Activated T-cell treated with anti-CD3 and anti-CD28 coated beads for 24 hours (primary cell): ENCODE measurements at places on chromosomes 5 and 9.

DNA sequence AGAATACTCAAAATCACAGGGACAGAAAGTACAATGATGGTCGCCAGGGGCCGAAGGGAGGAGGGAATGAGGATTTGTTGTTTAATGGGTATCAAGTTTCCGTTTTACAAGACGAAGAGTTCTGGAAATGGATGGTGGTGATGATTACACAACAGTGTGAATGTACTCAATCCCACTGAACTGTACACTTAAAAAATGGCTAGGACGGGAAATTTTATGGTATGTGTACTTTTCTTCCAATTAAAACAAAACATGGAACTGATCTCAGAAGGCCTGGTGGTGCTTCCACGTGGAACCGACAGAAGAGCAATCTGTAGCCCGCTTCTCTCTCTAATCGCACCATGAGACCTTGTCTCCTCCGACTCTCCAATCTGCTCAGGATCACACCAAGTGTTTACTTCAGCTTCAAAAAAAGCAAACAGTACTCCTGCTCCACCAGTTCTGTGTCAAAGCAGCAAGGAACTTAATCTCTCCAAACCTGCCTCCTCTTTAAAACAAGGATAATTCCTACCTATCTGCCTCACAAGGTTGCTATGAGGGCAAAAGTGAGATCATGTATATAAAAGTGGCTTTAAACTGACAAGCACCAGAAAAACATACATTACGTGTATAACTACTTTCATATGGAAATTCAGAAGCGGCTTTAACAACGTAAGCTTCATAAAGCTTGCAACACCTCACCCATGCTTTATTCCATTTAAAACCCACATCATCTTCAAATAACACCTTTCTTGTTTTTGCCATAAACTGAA is 2.1 kb downstream of the ECPAS start:
- no peak for DNase-seq

DNA sequence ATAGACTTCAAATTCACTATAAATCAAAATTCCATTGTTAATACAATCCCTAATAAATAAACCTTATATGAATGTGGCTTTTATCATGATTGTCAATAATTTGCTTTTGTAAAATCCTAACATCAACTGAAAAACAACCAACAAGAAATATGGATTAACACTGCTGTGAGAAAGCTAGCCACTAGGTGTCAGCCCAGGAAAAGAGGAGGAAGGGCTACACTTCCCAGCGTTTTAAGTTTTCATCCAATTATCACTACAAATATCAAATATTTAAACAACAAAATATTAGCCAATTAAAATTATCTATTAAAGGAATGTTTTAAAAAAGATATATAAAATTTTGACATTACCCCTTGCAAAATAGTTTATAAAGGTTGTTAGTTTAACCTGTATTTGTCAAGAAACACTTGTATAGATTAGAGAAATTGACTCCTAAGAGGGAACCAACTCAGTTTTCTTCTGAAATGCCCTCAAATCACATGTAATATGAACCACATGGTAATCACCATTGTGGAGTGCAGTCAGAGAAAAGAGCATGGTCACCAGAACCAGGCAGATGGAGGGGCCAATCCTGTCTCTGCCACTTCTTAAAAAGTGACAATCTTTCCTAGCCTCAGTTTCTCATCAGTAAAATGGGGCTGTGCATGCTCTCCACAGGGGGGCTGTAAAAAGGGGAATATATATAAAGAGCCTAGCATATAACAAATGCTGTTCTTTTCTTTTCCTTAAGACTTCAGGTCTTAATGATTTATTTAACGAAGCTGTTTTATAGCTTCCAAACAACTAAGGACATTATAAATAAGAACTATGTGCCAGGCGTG is 188.2 kb downstream of the CRB2 start:
- DNase-seq = no peak

DNA sequence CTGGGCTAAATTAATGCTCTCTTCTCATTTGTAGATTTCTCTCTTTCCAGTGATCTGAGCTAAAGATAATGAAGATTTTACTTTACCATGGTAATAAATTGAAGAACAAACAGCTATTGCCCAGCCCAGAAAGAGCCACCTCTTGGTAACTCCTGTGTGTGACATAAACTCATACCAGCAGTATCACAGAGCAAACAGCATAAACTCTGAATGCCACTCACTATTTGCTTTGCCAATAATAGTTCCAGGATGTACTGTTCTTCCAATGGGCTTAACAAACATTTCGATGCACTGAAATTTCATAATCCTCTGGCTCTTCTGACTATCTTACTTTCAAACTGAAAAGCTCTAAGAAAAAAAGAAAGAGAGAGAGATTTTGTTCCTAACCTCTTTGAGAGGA is 69.8 kb upstream of the RASEF start:
- DNase-seq = no peak

DNA sequence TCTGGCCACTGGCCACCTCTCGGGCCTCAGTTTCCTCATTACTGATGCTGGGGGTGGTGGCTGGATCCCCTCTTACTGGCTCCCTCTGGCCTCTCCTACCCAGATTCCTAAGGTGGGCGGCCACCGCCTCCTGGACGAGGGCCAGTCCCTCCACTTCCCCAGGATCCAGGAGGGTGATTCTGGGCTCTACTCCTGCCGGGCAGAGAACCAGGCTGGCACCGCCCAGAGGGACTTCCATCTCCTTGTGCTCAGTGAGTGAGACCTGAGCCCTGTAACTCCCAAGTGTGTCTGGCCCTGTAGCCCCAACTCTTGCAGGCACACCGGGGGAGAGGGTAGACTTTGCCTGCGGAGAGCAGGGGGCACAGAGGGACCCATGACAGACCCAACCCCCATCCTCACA is 83.3 kb downstream of the HMCN2 start:
- no peak for DNase-seq

- no peak for DNase-seq
These were observed 18.4 kb downstream of the CXXC5 start for GRCh38 chr5:139666551-139666950.

DNA sequence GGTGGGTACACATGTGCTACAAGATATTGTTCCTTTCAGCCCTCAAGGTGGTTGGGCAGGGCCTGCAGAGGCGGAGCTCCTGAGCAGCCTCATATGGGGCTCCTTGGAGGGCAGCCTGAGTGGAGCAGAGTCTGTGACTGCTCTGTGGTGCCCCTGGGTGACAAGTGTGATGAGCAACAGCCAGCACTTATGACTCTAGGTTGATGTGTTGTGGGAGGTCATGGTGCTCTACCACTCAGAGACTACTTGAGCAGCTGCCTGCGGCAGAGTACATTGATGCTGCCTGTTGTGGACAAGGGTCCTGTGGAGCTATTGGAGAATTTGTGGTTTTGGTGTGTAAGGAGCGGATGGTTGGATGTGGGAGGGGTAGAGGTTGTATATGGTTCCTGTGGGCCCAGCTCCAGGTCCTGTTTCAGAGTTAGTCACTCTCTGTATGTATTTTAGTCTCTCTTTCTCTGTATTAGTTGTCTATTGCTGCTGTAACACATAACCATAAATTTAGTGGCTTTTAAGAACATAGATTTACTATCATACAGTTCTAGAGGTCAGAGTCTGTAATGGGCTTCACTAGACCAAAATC is 141.3 kb downstream of the SREK1 start:
- DNase-seq = no peak

DNA sequence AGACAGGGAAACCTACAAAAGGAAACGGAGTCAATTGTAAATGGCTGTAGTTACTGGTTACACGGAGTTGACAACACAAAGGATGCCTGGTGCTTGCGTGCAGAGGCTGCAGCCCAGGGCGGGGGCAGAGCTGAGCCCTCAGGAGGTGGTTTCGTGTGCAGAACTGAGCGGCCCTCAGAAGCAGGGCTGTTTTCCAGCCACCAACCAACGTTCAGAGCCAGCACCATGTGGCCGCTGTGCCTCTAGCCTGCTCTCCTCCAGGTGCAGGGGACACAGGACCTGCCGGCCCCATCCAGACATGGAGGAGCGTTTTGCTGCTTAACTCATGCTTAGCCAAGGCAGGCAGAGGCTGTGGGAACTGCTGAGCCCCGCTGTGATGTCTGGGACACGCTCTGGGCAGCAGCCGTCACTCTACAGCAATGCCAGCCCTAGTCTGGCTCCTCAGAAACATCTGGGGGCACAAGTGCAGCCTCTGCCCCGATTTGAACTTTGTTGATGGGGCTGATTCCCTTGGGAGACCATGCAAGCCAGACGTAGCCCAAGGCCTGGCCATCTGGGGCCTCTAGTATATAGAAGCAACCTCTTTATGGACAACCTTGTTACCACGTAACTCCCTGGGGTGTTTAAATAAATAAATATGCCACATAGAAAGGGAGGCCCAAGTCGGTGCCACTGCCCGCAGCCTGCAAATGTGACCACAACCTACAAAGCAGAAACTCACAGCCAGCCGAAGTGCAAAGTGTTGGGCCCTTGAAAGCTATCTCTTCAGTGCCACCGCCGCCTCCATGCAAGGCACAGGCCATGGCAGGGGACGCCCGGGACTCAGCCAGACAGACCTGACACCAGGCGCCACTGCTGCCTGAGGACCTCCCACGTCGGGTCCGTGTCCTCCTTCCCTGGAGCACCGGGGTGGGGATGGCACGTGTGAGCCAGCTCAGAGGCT is 42.1 kb downstream of the NKD2 start:
- no peak for DNase-seq

DNA sequence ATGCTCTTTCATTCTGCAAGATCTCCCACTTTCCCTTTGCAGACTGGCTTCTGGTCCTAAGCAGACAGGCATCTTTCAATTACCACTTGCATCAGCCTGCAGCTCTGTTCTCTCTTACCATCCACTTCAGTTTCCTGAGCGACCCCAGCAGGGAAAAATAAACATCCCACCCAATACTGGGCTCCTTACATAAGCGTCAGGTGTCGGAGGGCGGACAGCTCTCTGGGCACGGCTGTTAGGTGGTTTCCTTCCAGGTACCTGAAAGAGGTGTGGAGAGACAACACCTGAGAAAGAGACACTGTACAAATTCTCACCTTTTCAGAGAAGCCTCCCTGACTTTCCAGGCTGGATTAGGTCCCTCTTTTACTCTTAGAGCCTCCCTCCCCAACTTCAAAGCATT is 145.1 kb upstream of the PANK3 start:
- DNase-seq = no peak

DNA sequence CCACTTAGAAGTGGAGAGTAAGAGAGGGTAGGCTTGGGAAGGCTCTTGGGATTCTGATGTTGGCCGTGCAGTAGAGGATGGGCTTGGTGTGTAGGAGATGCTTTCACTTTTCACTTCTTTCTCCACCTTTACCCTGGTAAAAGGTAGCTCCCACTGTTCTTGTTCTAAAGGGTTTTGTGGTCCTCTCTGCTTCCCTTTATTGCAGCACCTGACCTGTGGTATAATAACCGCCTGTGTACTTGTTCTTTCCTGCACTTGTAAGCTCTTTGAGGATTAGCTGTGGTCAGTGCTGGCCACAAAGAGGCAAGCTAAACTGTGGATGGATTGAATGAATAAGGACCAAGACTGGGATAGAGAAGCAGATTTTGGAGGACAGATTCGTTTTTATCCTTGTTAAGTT is 25.2 kb downstream of the KDM4C start:
- DNase-seq = no peak

- no peak for DNase-seq
These were observed 53.2 kb downstream of the NIPAL4 start for GRCh38 chr5:157513182-157513581.

GRCh38 chr5:147690595-147690994 is 91.9 kb downstream of the JAKMIP2 start:
- no peak for DNase-seq

DNA sequence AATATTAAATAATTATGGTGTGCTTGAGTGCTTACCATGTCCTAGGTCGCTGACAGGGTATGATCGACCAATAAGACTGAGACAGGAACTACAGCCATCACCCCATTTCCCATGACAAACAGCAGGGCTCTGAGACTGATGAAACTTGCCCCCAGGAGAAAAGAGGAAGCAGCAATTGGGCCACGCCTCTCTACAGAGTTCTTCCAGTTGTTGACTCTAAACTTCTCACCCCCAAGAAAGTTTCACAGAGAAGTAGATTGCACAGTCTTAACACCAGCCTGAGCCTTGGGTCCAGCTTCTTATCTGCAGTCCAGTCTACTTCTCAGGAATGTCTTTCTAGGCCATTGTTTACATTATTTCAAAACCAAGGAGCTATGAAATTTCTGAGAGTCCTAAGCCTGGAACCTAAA is 182.2 kb upstream of the ANKRD55 start:
- no peak for DNase-seq

DNA sequence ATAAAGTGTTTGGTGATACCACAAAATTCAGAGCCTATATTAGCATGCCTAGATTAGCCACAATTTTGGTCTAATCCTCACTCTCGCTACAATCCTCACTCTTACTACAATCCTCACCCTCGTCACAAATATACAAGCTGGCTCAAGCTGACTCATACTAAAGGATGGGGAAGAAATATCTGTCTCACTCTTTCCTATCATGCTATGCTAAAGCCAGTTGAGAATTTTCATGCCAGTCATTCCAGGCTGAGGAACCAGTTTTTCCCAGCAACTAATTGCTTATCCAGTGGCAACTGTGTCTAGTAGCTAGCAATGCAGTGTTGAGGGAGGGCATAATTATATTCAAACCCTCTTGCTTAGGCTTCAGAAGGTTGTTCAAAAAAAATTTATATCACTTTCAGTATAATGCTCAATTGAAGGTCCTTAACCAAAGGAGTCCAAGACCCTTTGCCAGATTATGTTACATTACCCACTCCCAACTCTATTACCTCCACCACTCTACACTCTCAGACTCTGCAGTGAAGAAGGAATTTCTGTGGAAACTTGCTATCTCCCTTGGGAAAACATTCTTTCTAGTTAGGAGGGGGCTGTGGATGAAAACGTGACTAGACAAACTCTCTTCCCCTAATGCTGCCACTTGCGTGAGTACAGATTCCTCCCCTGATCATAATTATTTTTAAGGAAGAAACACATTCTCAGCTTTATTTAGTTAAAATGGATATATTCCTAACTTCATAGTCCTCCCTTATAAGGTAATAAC is 810.3 kb upstream of the ACO1 start:
- no peak for DNase-seq

DNA sequence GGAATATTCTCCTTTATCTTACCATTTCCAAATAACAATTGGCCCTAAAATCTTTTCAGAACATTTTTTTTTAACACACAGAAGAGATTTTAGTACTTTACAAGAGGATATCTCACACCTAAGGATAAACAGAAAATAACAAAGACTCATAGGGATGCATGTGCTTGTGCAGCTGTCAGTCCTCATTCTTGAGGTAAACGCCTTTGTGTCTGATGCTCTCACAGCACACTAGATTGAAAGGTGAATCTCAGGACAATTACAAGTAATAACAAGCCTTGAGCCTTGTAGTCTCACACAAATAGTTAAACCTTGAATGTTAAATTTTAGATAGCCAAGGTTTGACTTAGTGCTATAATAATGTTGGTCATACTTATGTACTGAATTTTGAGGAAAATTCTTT is 439.2 kb downstream of the PTPRD start:
- DNase-seq = no peak

- no peak for DNase-seq
These were observed 20.2 kb upstream of the CEP78 start for GRCh38 chr9:78215706-78216105.

- peak; percentile 44 for DNase-seq
These were observed at the start of gene AGPAT2 for GRCh38 chr9:136686794-136687711. Gene AGPAT2 (minus strand): TSS chr9:136687457. CDS start chr9:136687357, 100 bp downstream.
